GM23248 (cell line): ENCODE measurements at places on chromosomes 6 and 20.

DNA sequence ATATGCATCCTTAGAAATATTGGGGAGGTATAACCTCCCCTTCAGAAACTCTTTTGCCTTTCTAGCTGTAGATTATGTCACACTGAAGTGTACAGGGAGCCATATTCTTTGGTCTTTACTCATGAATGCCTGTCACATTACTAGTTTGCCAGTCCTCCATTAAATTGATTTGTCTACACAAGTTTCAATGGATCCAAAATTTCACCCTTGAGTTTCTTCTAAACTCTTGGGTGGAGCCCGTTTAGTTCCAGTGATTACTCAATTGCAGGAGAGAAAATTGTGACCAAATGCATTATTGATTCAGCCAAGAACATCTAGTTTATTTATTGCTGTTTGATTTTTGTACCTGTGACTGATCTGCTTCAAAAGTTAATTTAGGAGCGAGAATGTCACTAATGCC is 60.4 kb upstream of the TFB1M start:
- DNase-seq: peak; percentile 52

- DNase-seq: no peak
These were observed 11.0 kb downstream of the GSTA2 start for GRCh38 chr6:52752310-52752709.

DNA sequence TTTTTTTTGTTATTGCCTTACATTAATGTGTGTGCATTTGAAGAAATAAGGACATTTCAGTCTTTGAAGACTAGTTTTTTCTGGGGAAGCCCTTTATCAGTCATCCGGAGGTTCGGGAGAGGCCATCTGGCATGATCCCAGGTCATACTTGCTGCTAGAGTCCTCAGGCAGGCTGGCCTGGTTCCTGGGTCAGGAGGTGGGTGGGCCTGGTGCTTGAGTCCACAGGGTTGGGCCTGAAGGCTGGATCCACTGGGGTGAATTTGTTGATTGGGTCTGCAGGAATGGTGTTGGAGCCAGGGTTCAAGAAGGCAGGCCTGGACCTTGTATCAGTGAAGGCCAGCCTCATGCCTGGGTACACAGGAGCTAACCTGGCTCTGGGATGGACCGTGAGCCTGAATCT is 15.8 kb upstream of the WFDC9 start:
- DNase-seq: no peak

GRCh38 chr20:50758469-50758868 is 27.1 kb downstream of the PARD6B start:
- peak; percentile 77 for DNase-seq

DNA sequence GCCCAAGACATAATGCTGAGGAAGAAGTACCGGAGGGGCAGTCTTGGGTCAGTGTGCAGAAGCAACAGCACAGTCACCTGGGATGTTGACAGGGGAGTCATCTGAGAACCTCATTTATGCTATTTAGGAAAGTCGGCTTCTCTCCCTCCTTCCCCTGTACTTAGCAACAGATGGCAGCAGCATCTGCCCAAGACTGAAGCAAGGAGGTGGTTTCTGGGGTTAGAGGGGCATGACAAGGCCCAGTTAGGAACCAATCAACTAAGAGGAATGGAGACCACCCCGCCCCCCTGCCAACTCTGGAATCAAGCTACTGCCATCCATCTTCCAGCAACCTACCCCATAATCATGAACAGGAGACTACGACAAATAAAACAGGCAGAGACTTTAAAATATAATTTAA is 21.7 kb downstream of the RIPK1 start:
- peak; percentile 19 for DNase-seq

GRCh38 chr6:69116658-69117057 is 481.6 kb downstream of the ADGRB3 start:
- DNase-seq: no peak

GRCh38 chr20:37279820-37280219 is 9.6 kb upstream of the MANBAL start:
- no peak for DNase-seq

- DNase-seq: no peak
These were observed 85.0 kb upstream of the KCNK16 start for GRCh38 chr6:39407446-39407993.

- peak; percentile 82 for DNase-seq
These were observed 20.7 kb downstream of the GTPBP2 start for GRCh38 chr6:43608310-43608763.

- DNase-seq: no peak
These were observed 819.0 kb upstream of the EYS start for GRCh38 chr6:66526061-66526460.

DNA sequence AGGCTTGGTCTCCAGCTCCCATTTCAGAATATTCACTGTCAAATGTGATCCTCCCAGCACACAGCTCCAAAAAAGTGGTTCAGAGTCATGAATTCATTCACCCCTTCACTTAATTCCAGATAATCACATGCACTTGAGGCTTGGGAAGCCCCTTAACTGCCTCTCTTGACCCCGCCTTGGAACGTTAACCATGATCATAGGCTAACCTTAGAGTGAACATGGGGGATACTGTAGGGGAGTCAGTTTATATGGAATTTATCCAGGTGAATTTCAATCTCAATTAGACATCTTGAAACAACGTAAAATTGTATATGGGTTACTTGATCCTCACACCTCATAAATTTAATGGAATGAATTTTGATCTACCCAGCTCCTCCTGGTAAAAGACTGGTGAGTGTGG is 346.8 kb upstream of the ARID1B start:
- no peak for DNase-seq

- DNase-seq: no peak
These were observed 76.9 kb downstream of the TXNDC5 start for GRCh38 chr6:7833751-7834070.

DNA sequence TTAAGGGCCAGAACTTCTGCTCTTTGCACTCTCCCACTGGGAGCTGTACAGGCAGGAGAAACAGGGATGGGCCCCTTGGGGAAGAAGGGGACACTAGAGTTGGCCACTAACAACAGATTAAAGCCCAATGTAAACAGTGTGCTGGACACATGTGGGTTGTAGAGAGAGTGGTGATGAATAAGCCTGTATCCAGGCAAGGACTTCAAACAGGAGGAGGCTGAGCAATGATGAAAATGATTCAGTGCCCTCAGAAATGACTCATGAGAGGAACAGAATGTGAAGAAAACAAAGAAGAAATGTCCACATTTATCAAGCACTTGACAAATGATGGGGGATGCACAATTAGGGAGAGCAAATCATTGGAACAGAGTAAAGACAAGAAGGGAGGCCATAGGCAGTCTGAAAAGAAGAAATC is 242.3 kb downstream of the TBX18 start:
- DNase-seq: peak; percentile 91

DNA sequence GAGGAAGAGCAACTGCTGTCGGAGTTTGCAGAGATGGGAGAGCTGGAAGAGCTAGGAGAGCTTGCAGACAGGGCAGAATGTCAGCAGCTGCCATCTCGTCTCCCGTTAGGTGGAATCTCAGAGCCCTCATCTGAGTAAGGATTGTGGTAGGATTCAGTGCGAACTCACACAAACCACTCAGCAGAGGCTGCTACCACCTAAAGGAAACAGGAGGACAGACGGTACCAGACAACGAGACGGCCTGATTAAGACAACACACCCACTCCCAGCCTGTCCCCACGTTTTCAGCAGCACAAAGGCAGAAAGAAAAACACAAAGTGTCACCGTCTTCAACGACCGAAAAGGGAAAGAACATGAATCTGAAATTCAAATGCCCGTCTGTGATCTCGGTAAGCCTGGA is 4.1 kb downstream of the LEMD2 start:
- DNase-seq: no peak
